ENCODE measurements at places on chromosomes 11 and 22.

DNA sequence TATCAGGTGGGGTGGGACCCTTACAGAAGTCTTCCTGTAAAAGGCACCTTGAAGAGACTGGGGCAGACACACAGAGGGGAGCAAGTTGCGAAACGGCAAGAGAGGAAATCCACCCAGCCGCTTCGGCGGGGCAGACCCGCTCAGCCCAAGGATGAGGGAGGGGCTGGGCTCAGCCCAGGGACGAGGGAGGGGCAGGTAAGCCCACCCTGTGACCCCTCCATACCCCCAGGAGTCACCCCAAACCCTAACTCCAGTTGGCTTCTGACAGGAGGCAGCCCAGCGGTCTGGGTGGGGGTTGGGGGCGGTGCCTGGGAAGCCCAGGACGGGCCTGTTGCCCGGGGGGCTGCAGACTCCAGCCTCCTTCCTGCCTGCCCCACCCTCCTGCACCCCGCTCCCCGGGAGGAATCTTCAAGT, 965 bp downstream of the OSBPL5 start:
- DNase-seq, result peak; percentile 25

DNA sequence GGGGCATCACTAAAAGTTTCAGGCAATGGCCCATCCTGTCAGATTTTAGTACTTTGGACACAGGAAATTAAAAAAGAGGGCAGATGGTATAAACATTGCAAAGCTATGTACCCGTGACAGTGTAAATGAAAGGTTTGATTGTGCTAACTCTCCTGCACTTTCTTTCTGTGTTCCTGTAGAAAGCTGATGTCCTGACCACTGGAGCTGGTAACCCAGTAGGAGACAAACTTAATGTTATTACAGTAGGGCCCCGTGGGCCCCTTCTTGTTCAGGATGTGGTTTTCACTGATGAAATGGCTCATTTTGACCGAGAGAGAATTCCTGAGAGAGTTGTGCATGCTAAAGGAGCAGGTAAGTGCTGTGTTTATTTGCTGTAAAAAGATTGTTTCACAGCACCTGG, 10.3 kb downstream of the CAT start:
- DNase-seq, result no peak

DNA sequence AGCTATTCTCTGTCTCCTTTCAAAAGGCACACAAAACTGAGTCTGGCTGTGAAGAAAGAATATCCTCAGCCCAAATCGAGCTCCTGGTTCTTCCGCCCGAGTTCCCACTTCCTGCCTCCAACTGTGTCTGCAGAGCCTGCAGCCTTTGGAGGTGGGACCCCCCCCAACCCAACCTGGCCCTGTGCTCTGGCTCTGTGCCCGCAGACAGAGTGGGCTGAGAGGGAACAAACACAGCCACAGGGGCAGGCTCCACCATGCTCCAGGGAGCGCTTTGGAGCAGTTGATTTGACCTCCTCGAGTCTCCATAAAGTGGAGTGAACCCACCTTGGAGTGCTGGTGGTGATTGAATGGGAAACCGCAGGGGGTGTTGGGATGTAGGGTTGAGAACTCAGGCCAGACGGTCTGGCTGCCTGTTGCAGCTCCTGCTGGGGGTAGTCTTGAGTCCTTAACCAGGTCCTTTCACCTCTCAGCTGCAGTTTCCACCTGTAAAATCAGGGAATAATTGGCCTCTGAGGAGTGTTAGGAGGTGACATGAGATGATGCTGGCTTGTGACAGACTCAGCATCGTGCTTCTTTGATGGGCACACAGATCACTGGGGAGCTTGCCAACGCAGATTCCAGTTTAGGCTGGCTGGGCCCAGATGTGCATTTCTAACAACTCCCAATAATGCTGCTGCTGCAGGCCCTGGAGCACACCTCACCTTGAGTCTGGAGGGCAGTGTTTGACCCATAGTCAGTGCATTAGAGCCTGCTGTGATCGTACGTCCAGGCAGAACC, 11.4 kb downstream of the DAGLA start:
- DNase-seq, result no peak

GRCh38 chr11:77096591-77097019, 6.0 kb upstream of the OMP start:
- DNase-seq, result no peak

DNA sequence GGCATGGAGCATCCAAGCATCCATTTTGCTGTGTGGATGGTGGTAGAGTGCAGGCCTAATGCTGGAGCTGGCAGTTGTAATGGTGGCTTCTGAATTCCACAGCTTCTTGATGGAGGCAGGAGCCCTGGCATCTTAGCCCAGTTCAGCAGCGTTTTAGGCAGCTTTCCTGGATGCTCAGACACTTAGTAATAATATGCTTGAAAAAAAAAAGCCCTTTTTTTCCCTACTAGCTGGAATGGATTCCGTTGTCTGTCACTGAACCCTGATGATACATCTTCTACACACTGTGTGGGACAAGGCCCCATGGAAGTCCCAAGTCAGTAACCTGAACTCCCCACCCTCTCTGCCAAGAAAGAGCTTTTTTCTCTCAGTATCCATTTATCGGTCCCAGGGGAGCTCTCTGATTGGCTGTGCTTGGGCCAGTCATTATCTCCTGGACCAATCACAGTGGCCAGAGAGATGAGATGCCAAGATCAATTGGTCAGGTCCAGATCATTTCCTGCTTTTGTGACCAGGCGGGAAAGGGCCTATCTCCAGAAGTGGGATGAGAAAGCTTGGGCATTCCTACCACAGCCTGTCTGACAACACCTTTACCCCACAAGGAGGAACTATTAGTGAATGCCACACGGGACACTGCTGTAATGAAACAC, 34.2 kb downstream of the MCM5 start:
- DNase-seq, result no peak

DNA sequence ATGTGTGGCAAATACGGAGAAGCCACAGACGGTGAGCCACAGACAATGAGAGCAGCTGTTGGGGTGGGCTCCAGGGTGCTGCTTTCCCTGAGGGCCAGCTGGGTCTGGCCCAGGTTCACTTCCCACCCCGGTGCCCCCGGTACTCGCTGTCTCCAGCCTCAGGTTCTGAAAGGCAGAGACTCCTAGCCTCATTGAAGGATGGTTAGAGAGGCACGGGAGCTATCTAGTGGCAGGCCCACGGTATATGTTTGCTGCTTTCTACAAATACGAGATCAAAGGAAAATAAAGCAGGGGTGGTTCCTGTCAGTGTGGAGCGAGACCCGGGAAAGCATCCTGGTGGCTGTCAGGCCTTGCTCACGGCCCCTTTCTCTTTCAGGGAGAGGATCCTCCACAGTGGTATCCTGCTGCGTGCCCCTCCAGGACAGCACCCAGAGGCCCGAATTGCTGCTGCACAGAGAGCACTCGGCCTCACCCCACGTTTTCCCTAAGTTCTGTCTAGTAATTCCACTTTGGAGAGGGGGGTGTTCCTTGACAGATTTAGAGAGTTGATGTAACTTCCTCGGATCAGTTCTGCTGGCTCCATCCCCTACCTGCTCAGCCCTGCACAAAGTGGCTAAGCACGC, 3.0 kb downstream of the TMEM80 start:
- DNase-seq, result no peak

DNA sequence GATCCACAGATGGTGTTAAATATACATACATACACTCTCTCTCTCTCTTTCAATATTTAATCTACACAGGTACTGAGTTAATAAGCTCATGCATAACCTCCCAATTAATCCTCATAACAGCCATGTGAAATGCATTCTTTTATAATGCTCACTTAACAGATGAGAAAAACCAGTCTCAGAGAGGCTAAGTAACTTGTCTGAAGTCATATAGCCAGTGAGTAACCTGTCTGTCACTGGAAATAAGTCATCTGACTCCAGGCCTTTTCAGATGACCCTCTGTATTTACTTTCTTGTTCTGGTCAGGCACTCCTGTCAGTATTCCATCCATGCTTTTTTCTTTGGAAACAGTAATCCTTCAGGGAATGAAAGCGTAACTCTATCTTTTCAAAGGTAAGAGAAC, 594.0 kb upstream of the TENM4 start:
- no peak for DNase-seq

DNA sequence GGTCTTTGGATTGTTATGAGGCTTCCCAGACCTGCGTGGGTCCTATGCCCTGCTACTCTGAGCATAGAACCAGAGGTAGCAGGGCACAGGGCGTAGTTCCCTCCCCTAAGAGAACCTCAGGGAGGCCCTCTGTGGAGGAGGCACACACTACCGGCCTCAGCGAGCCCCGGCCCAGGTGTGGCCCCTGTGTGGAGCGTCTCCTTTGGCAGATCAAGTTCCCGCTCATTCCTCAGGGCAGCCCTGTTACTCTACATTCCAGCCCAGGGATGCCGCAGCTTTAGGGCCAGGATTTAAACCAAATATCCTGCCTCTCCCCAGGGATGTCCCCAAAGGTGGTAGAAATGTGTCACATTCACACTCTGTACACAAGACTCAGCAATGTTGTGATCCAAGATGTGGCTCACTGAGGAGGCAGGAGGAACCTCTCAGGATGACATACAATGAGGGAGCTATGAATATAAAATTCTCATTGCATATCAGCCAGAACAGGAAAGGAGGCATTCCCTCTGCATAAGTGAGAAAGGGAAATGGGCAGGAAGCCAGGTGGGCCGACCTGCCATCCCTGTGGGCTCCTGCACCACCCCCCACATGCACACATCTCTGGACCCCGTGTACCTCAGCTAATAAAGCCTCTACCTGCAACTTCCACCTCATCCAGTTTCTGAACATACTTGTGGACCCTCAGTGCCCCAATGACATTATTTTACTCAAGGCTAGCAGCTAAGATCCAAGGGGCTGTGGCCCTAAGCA, 131.9 kb upstream of the TEAD1 start:
- DNase-seq, result no peak

- no peak for DNase-seq
Observed at GRCh38 chr11:1073261-1073724, 1.4 kb upstream of the MUC2 start.

GRCh38 chr22:19750507-19751490, 9.8 kb upstream of the TBX1 start:
- DNase-seq, result no peak

- no peak for DNase-seq
Observed at GRCh38 chr11:122807731-122808477, 30.4 kb upstream of the CRTAM start.

- DNase-seq, result no peak
Observed at GRCh38 chr11:112728288-112728687, 232.9 kb upstream of the NCAM1 start.

- DNase-seq, result no peak
Observed at GRCh38 chr22:20634560-20635226, 127.3 kb downstream of the MED15 start.

DNA sequence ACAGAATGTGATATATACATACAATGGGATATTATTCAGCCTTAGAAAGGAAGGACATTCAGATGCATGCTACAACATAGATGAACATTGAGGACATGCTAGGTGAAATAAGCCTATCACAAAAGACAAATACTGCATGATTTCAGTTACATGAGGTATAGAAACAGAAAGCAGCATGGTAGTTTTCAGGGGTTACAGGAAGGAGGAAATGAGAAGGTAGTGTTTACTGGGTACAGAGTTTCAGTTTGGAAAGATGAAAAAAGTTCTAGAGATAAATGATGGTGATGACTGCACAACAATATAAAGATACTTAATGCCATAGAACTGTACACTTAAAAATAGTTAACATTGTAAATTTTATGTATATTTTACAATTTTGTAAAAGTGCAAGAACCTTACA, 266.7 kb upstream of the C11orf87 start:
- no peak for DNase-seq

DNA sequence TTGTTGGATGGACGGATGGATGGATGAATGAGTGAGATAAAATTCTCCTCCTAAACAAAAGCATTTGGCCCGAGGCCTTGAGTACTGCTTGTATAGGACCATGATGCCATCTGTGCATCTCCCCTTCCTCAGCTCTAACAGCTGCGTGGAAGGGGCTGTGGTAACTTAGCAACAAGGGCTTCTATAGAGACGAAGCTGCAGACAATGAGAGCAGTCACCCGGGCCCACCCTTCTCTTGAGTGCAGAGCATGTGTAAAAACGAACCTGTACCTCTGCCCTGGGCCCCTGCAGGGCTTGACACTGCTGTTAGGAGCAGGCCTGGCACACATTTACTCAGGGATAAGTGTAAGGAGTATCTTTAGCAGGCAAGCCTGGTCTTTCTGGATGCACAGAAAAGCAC, 391.5 kb downstream of the CADM1 start:
- DNase-seq, result no peak

DNA sequence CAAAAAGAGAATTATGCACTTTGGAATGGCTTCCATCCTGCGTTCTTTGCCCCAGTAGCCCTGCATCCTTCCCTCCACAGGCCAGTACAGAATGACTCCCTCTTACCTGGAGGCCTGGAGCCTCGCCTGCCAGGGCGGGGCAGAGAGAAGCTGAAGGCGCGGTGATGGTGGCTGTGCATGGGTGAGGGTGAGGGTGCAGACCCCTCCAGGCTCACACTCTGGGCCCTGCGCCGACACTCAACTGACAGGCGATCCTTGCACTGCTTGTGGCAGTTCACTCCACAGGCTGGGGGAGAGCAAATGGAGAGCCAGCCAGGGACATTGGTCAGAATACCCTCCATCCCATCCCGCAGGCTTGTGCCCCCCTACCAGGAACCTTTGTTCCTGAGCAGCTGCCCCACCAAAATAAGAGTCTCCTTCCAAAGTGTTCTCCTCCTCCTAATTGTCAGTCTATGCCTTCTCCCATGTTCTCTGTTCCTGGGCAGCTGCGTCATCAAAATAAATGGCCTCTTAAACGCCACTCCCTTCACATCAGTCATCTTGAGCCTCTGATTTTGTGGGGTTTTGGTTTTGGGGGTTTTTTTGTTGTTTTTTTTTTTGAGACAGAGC, 5.9 kb upstream of the NRXN2 start:
- no peak for DNase-seq

DNA sequence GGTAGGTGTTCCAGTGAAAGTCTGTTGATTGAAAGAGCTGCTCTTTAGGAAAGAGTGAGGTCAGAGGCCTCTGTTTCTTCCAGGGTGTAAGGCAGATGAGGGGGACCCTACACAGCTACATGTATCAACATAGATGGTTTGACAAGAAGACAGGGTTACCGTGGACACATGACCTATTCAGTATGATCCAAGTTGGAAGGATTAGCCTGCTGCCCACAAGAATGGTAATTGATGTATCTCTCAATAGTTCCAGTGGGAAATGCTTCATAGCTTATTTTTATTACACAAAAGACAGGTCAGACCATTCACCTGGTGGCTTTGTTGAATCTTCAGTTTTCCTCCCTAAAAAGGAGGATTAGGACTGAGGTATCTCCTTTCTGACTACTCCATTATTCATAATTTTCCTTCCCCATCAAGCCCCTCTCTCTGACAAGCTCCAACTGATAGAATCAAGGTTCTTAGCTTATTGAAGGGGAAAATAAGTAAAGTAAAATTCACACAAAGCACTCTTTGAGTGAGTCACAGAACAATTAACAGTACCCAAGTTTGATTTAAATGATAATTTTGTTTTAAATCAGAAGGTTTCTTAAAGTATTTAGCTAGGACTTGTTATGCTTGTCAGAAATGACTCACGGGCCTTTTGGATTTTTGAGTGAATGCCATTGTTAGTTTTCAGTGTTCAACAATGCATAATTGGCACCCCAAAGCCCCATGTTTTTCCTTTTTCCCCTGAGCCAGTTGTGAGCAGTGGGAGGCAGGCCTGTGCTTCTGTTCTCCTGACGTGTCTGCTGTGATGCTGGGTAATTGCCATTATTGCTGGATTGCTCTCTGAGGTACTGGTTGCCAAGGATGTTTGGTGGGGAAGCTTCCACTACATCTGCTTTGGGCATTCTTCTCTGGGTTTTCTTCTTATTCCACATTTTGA, 373.2 kb downstream of the DDX10 start:
- no peak for DNase-seq

GRCh38 chr22:23786752-23787599, at the start of gene SMARCB1:
Gene SMARCB1, plus strand, starts transcription at chr22:23786966. Its CDS starts 204 bp downstream, at chr22:23787170.
- DNase-seq, result peak; percentile 96

GRCh38 chr11:134476435-134477021, 64.5 kb upstream of the B3GAT1 start:
- peak; percentile 33 for DNase-seq

- peak; percentile 41 for DNase-seq
Observed at GRCh38 chr22:45096256-45096907, 67.3 kb upstream of the NUP50 start.

Measured in right kidney (tissue), 9 donors.